ENCODE measurements at places on chromosomes 12 and 14.

DNA sequence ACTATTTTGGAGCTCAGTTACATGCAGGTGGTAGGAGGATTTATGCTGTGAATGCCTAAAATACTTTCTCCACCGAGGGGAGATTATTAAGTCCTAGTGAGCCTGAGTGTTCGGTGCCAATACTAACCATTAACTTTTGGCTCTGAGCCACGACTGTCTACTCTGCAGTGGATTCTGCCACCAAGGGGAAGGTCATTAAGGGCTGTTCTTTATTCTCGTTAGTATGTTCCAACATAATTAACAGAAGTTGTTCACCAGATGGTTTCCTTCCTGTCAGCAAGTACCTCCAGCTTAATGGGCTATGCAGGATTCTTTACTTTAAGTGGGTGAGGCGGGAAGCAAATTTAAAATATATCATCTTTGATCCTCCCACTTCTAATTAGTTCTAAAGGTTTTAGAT, 326.3 kb downstream of the BMP4 start:
- no peak for DNase-seq

GRCh38 chr14:51547701-51548100, 104.0 kb upstream of the FRMD6 start:
- no peak for DNase-seq

DNA sequence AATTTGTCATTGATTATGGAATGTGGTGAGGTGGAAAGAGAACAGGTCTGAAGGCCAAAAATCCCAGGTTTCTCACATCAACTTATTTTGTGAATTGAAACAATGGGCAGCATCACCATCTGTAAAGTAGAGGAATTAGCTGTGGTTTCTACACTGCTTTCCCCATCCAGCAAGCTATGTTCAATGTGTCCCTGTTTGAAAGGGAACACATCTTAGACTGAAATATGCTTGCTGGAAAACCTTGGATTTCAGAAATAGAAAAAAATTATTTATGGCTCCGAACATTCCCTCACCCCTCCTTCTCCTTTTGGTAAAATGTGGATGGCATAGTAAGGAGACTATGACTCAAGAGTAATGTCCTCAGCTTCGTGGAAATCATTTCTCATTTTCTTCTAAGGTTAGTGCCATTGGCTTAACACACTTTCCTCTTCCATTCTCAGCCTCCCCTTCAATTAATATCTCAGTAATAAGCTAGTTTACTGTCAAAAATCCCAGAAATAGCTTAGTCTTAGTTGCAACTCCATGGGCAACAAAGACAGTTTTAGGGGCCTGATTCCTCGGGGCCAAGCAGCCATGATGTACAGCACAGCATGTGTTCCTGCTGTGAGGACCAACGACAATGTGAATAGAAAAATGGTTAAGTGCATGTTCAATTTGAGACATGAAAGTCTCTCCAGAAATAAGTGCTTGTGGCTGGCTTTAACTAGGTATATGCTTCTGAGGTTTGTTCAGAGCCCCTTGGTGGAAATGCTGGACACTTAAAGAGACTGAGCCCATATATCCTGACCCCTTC, 205.8 kb upstream of the SLC38A2 start:
- no peak for DNase-seq

- no peak for DNase-seq
Observed at GRCh38 chr12:116015525-116015924, 262.0 kb downstream of the MED13L start.

GRCh38 chr12:54065677-54066076, 12.0 kb downstream of the HOXC4 start:
- DNase-seq = no peak

DNA sequence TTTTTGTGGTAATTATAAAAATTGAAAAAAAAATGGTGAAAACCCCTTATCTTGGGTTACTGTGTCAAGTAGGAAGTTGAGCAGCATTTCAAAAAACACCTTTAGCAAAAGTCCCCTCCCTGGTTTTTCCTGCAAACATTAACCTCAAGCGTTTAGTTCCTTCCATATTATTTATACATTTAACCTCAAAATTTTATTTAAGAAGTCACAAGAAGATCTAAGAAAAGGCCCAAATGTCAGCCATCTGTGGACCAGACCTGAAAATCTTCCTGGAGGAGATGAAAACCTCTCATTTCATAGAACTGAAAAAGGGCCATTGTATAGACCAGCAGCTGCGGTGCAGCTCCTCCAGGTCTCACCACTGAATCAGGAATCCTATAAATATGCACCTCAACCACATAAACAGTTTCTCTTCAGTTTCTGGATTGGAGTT, 40.4 kb upstream of the BTG1 start:
- DNase-seq = no peak

- peak; percentile 37 for DNase-seq
Observed at GRCh38 chr12:12562016-12562483, 613 bp downstream of the DUSP16 start.

GRCh38 chr14:89088530-89088929, 264.1 kb downstream of the TTC8 start:
- DNase-seq = no peak

DNA sequence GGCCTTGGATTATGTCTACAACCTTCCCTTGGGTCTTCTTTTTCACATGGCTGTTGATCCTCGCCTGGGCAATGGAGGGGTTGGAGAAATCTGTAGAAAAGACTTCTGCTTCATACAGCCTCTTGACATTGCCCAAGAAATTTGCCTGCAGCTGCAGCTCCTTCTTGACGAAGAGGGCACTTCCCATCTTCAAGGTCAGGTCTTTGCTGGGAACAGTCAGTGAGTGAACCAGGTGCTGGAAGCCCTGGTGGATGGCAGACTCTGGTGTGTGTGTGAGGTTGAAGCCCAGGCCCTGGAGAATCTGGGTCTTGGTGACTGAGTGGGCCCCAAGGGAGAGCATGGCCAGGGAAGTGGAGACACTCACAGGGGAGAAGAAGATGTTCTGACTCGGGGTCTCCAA, 6.7 kb downstream of the SERPINA9 start:
- DNase-seq = no peak

GRCh38 chr12:130401703-130402102, 64.0 kb downstream of the PIWIL1 start:
- no peak for DNase-seq

DNA sequence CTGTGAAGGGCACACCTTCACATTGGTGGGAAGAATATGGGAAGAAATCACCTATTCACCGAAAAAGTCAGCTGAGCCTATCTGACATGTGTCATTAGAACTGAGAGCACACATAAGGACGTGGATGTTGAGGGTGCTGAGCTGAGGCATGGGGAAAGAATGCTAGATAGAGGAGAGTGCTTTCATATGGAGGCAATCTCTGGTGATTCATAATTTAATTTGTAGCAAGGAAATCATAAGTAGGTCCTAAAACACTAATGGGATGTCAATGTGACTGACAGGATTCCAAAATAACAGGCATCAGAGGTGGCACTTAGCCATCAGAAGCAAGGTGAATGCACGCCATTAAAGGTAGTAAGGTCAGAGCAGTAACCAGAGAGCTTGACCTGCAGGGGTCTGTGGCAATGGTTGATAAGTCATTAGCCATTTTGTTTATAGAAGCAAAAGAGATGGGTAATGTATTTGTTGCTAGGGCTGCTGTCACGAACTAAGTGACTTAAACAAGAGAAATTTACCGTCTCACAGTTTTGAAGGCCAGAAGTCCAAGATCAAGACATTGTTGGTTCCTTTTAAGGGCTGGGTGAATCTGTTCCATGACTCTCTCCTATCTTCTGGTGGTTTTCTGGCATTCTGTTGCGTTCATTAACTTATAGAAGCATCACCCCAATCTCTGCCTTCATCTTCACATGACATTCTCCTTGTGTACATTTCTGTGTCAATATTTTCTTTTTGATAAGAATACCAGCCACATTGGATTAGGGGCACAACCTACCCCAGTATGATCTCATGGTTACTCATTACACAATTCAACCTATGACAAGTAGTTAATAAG, 69.3 kb downstream of the ANKS1B start:
- no peak for DNase-seq

- DNase-seq = no peak
Observed at GRCh38 chr14:106038263-106038662, 511.9 kb downstream of the TMEM121 start.

- DNase-seq = no peak
Observed at GRCh38 chr12:52856787-52857186, 8.0 kb upstream of the KRT78 start.

- DNase-seq = no peak
Observed at GRCh38 chr12:126869644-126870043, 1397.3 kb upstream of the TMEM132C start.

DNA sequence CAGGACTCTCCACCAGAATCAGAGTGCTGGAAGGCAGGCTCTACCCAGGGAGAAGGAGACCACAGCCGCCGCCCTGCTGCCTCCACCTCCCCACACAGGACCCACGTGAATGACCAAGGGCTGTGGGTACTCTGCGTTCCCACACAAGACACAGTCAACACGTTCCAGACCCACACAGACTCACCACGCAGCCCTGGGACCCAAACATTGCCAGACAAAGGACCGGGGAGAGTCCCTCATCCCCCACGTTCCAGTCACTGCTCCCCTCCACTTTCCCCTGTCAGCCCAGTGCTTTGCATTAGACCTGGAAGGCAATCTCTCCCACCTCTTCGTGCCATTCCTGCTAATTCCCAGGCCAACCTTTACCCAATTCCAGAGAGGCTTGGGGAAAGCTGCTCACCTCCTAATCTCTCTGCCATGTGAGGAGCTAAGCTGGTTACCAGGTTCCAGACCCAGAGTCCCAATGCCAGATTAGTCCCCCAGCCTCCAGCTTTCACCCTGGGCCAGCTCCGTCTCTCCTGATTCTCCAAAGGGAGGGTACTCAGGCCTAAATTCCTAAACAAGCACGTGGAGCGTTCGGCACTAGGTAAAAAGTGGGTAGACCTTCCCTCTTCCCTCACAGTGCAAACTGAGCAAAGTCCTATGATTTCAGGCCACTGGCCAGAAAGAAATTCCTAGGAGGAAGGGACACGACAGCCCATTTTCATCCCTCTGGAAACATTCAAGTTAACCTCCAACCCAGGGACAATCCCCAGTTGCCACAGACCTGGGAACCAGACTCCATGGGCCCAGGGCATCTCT, 4.9 kb downstream of the SLC6A13 start:
- no peak for DNase-seq

DNA sequence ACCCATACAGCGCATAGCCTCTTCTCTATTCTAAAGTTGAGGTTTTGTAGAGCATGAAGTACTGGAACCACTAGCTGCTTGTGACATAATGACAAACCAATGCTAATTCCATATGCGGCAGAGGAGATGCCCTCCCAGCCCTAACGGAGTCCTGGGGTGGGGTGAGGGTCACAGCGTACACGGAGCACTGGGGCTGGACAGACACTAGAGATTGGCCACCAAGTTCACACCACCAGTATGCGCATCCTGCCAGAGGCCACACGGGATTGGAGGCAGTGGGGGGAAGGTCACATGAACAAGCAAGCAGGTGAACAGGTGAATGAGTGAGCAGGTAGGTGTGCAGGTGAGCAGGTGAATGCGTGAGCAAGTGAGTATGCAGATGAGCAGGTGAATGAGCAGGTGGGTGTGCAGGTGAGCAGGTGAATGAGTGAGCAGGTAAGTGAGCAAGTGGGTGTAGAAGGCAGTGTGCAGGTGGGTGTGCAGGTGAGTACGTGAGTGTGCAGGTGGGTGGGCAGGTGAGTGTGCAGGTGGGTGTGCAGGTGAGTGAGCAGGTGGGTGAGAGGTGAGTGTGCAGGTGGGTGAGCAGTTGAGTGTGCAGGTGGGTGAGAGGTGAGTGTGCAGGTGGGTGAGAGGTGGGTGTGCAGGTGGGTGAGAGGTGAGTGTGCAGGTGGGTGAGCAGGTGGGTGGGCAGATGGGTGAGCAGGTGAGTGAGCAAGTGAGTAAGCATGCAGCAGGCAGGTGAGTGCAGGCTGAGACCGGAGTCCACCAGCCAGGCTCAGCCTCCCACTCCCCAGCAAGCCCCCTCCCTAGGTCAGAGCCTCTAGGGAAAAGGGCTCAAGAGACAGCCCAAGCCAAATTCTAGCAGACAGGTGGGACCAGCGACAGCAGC, 52.7 kb downstream of the CCDC85C start:
- no peak for DNase-seq

DNA sequence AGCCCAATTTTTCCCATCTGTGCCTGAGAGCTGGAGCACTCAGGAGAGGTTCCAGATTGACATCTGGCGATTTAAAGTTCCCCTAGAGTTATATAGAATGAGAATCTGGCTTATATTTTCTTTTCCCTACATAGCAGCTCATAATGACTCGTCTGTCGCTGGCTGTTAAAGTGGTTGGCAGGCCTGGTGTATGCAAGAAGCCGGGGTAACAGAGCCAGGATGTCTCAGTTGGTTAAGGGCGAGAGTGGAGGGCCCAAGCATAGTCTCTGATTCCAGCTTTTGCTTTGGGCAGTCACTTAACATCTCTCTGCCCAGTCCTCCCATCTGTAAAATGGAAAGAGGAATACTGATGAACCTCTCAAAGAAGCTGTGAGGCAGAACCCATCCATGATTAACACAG, 751.6 kb downstream of the NOVA1 start:
- no peak for DNase-seq

- DNase-seq = no peak
Observed at GRCh38 chr12:82329508-82329907, 28.7 kb downstream of the CCDC59 start.

GRCh38 chr14:50862036-50862570, 9.8 kb upstream of the ABHD12B start:
- DNase-seq = no peak

DNA sequence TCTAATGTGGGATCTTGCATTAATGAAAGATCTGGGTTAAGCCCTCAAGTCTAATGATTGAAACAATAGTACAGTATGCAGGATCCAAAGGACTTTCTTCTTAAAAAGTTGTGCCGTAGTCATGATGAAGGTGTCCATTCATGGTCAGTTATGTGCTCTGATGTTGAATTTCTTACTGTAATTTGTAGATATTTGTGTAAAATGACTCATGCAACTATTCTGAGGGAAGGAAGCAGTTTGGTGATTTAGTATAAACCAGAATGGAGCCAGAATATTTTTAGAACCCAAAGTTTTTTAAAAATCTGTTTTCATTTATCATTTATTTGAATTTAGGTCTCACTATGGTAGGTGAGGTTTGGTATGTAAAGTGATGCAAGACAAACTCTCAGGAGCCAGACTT, 151.2 kb downstream of the AKAP6 start:
- no peak for DNase-seq

- DNase-seq = no peak
Observed at GRCh38 chr14:68384881-68385280, 408.0 kb downstream of the ZFP36L1 start.

GRCh38 chr12:40202095-40203059, 22.4 kb upstream of the LRRK2 start:
- no peak for DNase-seq

- no peak for DNase-seq
Observed at GRCh38 chr14:69008421-69008884, 29.4 kb upstream of the ACTN1 start.

DNA sequence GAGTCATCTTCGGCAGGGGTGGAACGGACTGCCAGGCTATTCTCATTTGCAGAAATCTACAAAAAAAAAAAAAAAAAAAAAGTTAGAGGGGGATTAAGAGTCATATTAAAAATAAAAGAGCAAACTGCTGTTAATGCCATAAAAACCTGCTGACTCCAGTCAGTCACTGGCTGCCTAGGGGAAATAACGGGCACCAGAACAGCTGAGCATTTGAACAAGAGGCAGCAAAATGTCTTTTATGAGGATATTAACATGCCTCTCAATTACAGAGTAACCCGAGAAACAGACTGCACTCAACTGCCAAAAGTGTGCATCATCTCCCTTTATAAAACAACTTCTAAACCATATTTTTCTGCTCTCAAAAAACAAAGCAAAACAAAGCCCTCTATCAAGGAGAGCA, 28.7 kb upstream of the CERS5 start:
- DNase-seq = no peak
